ENCODE measurements at places on chromosomes 4 and X. TPM values are rescaled to one million over a fixed set of nuclear protein-coding genes. Genes with fewer than 3 reads are reported as not detected.

GRCh38 chr4:126291886-126292285, 977.1 kb downstream of the FAT4 start:
- H3K4me1 ChIP-seq, result no peaks in the 10 kb centered on the region
- no peak overlapping the region for H3K27ac ChIP-seq
- no peak overlapping the region for H3K4me3 ChIP-seq
- no peaks in the 10 kb centered on the region for H3K36me3 ChIP-seq

GRCh38 chrX:39318506-39319343, 517.5 kb downstream of the MID1IP1 start:
- H3K27ac ChIP-seq, result peak overlapping the region; percentile 65
- H3K27me3 ChIP-seq, result peaks cover 20% of the 10 kb centered on the region
- H3K36me3 ChIP-seq, result no peaks in the 10 kb centered on the region
- peaks cover 25% of the 10 kb centered on the region for H3K4me1 ChIP-seq
- peak; percentile 94 for DNase-seq
- H3K4me3 ChIP-seq, result no peak overlapping the region

GRCh38 chr4:57037982-57038604, 59.4 kb downstream of the POLR2B start:
- H3K27ac ChIP-seq, result no peak overlapping the region
- peaks cover 6% of the 10 kb centered on the region for H3K36me3 ChIP-seq

- no peaks in the 10 kb centered on the region for H3K36me3 ChIP-seq
- no peaks in the 10 kb centered on the region for H3K4me1 ChIP-seq
- H3K27me3 ChIP-seq, result no peaks in the 10 kb centered on the region
- DNase-seq, result no peak
Measured at GRCh38 chrX:121216641-121217374, 169.4 kb downstream of the GLUD2 start.

DNA sequence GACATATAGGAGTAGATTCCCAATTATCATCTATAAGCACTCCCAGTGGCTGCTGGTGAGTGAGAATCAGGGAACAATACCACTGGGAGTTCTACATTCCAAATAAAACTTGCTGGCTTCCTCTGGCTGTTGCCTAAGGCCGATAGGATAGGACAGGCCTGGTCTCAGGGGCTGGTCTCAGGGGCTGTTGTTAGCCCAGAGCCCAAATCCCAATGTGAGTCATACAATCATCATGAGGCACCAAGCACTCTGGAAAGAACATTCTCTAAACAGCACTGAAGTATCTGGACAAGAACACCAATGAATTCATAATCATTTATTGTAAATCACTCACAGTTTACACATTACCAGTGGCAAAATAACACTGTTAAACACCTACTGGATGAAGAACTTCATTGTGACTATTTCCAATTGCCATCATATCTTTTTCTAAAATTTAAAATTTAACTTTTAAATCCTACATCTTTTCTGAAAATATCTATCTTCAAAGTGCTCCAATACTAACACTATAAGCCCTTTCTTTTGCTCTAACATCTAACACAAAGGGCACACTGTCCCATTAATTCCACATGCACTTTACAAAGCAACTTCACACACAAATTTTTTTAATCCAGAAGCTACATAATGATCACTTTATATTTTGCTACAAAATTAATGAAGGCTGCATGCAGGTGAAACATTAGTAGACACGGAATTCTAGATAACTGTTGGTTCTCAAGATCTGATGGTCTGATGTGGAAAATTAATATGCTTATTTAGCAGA, 67.6 kb upstream of the TMEM150C start:
- H3K4me3 ChIP-seq, result no peak overlapping the region
- no peaks in the 10 kb centered on the region for H3K4me1 ChIP-seq
- DNase-seq, result no peak
- peaks cover 2% of the 10 kb centered on the region for H3K36me3 ChIP-seq
- H3K27ac ChIP-seq, result no peak overlapping the region

GRCh38 chrX:151754641-151755215, 20.2 kb downstream of the CNGA2 start:
- no peak overlapping the region for H3K4me3 ChIP-seq
- peak; percentile 87 for DNase-seq
- peaks cover 22% of the 10 kb centered on the region for H3K4me1 ChIP-seq
- H3K27ac ChIP-seq, result peak overlapping the region; percentile 8

- H3K27ac ChIP-seq, result no peak overlapping the region
- H3K4me1 ChIP-seq, result no peaks in the 10 kb centered on the region
- DNase-seq, result peak; percentile 58
Measured at GRCh38 chr4:38957261-38957815, 74.9 kb downstream of the TMEM156 start.

GRCh38 chrX:112731793-112732192, 52.1 kb upstream of the LHFPL1 start:
- H3K4me1 ChIP-seq, result no peaks in the 10 kb centered on the region
- H3K27ac ChIP-seq, result no peak overlapping the region
- DNase-seq, result no peak
- H3K36me3 ChIP-seq, result no peaks in the 10 kb centered on the region
- H3K27me3 ChIP-seq, result peaks cover 3% of the 10 kb centered on the region

- no peaks in the 10 kb centered on the region for H3K36me3 ChIP-seq
- DNase-seq, result no peak
- no peak overlapping the region for H3K4me3 ChIP-seq
- H3K27me3 ChIP-seq, result no peaks in the 10 kb centered on the region
- H3K27ac ChIP-seq, result no peak overlapping the region
Measured at GRCh38 chr4:182236186-182236585, 7.0 kb upstream of the TENM3 start.

DNA sequence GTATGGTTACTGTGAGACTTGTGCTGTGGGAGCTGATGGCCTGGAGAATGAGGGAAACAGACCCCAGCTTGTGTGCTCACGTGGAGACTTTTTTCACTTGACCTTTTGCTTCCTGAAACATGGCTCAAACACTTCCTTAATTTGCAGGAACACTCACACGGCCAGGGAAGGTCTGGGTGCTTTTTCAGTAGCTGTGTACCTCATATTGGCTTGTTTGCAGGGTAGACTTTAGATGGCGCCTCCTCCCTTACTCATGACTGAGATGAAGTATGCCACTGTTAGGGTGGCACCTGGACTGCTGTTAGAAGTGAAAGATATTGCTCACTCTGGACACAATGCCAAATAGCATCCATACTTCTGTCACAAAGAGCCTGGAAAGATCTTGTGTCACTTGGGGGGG, 75.7 kb upstream of the WDR1 start:
- H3K36me3 ChIP-seq, result no peaks in the 10 kb centered on the region
- no peaks in the 10 kb centered on the region for H3K4me1 ChIP-seq
- no peak for DNase-seq
- no peak overlapping the region for H3K4me3 ChIP-seq

DNA sequence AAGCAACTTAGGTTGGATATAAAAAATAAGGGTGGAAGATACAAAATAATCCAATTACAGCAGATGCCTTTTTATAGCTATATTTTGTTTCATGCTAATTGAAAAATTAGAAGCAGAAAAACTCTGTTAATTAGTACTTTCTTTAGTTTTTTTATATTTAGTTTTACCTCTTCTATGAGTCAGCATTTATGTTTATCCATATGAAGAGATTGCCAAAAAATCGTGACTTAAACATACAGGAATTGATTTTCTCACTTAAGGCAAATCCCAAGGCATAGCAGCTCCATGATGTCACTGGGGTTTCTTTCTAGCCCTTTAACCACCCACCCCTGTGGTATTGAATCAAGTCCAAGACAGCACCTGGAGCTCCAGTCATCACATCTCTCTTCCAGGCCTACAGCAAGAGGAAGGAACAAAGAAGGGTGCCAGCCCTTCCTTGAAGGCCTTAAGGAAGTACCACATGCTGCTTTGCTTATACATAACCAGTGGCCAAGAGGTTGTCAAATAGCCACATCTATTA, 365.8 kb upstream of the TENM3 start:
- no peak overlapping the region for H3K27ac ChIP-seq
- no peaks in the 10 kb centered on the region for H3K36me3 ChIP-seq
- H3K4me3 ChIP-seq, result no peak overlapping the region
- no peak for DNase-seq

CSAG2 gene
- not detected for total RNA-seq

VSIG4 gene
- 15.4 TPM for total RNA-seq

GLRA3 gene
- total RNA-seq, result not detected

CORIN gene
- total RNA-seq, result 1.0 TPM

PABPC4L gene
- total RNA-seq, result 6.0 TPM

All from muscle of leg (tissue), 16 donors.